HepG2 (cell line): ENCODE measurements at places on chromosomes 2 and 18. TPM values are rescaled to one million over a fixed set of nuclear protein-coding genes. Genes with fewer than 3 reads are reported as not detected.

The CMPK2 gene
- total RNA-seq: 0.58 and 1.0 TPM in 2 replicates

DNA sequence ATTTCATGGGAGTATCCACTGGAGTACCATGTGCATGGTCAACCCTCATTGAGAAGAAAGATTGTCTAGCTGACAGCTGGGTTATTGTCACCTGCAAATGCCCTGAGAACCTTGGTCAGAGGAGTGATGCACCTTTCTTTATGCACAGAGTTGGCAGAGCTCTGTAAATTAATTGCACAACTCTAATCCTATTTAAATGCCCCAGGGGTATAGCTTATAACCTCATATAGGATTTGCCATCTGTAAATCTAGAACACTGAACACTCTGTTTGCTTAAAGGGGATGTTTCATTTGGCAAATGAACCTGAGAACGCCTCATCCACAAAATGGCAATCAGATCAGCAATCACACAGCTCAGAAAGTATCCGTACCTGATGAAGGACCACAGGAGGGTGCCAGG lies 71.8 kb upstream of the SP5 start:
- DNase-seq: no peak

The ASPRV1 gene
- 0.40 and 0.42 TPM in 2 replicates for total RNA-seq

DNA sequence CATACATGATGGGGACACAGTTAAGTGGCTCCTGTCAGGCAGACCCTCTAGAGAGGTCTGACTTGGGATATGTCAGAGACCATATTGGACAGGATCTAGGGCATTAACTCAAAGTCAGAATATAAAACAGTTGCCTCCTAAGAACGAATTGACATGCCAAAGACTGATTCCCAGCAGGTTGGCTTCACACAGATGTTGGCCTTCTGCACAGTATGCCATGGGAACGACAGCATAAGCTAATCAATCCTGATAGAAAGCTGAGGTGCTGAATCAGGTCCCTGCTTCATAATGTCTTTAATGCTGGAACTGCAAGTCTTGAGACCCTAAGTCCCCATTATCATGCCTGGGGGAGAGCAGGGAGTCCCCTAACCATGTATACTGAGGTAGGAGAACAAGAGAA lies 165.1 kb downstream of the SRBD1 start:
- no peak for DNase-seq

DNA sequence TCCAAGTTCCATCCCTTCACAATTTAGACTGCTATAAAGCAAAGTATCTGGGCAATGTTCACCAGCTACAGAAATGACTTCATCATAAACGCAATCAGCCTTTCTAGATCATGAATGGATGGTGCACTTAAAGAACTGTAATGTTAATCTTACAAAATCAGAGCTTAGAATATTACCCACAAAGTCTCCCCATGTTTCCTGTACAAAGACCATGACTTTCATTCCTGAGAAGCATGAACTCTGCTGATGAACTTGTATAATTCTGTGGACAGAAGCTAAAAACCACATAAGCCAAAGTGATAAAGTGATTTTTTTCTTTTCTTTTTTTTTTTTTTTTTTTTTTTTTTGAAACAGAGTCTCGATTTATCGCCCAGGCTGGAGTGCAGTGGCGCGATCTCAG lies 53.3 kb downstream of the C1D start:
- DNase-seq: no peak

GRCh38 chr2:144165599-144166250 lies 354.2 kb downstream of the ZEB2 start:
- DNase-seq: no peak

The UBE2F gene
- 73.1 and 79.8 TPM in 2 replicates for total RNA-seq
